ENCODE measurements at places on chromosomes 6 and 20.

DNA sequence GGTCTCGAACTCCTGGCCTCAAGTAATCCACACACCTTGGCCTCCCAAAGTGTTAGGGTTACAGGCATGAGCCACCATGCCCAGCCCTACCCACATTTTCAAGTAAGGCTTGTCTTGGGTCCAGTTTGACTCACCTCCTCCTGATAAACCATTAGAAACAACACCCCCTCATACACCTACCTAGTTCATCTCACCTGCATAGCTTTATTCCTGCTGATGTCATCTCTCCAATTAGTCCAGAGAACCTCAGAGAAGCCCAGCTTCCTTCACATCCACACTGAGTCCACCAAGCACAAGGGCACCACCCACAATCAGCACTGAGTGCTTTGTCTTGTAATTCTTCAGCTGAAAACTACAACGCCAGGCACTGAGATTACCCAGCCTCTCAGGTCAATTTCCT, 35.3 kb downstream of the KIF16B start:
- DNase-seq: no peak

- DNase-seq: no peak
These were observed 23.9 kb downstream of the RALY start for GRCh38 chr20:34017610-34018009.

GRCh38 chr20:34030456-34030855, 36.7 kb downstream of the RALY start:
- no peak for DNase-seq

DNA sequence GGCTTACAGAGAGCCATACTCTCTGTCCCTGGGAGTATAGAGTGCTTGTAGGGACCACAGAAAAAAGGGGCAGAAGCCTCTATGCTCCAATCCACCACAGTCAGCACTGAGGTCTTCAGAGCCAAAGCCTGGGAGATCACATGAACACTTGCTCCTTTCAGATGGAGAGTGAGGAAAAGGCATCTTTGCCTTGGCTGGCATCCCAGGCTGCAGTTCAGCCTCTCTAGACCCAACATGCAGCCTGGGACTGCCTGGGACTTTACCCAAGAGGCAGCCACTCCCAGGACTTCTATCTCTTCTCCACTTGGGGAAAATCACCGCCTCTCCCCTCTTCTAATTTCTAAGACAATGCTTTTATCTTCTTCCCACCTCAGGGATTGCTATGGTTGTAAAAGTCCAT, 46.5 kb upstream of the MYLIP start:
- DNase-seq: no peak

DNA sequence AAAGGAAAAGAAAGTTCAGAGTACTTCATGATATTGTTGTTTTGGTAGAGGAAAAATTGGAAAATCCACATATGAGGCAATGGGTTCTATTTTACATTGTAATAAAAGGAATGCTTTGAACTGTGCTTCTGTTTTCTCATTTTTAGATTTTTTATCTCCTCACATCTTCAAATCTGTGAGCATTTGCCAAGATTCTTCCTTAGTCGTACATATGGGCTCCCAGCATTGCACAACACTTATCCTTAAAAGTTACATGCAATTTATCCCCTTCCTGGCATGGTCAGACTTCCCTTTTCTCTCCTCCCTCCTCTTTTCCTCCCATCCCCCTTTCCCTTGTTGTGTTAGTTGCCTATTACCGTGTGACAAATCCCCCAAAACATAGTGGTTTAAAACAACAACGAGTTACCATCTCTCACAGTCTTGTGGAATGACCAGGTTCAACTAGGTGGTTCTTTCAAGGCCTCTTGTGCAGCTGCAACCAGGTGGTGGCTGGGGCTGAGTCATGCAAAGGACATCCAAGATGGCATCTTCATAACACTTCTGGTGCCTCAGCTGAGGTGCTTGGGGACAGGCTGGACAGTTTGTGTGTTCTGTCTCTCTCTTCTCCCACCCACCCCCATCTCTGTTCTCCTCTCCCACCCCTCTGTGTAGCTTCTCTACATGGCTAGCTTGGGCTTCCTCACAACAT, 68.7 kb downstream of the TXNDC5 start:
- no peak for DNase-seq

DNA sequence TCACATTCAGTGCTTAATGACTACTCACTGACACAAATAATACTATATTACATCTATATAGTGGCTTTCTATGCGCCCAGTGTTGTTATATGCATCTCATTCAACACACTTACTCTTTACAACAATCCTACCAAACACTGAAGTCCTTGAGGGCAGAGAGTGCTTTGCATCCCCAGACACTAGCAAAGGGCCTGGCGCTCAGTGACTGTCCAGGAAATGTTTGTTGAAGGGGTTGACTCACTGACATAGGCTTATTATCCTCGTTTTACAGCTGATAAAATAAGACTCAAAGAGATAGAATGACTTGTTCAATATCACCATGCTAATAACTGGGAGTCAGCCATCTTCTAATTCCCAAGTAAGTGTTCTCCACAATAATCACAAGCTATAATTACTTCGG, 163.3 kb downstream of the ARHGAP18 start:
- no peak for DNase-seq

DNA sequence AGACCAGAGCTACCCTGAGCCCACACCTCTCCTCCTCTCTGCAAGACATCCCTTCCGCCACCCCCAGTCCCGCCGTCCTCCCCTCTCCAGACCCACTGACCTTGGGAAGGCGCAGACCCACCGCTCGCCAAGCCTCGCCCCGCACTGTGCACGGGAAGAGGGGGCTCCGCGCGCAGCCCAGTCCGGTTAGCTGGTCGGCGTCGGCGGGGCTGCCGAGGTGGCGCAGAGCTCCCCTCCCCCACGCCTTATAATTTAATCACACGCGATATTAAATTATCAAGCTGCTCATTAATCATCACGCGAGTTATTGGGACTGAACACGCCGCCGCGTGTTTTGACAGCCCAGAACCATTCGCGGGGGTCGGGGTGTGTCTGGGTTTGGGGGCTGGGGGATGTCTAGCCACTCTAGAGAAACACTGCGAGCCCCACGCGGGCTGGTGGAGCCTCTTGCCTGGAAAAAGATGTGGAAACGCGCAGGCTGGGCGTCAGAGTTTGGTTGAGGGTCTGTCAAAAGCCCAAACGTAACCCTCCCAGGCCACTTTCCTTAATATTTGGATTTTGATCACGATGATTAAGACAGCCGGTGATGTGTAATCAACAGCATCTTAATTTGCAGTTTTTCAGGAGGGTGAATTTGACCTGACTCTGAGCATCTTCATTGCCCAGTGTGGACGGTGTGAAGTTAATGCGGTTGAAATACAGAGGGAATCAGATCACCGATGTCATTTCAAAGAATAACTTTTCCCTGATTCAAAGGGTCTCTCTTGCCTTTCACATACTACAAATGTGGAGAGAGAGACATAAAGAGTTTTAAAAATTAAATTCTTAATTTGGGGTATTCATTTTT, at the start of gene LINC00237:
Gene LINC00237 (minus strand): TSS at position 188 of the 847 bp plus-strand sequence.
- no peak for DNase-seq

GRCh38 chr6:56838965-56839364, 115.9 kb upstream of the BEND6 start:
- DNase-seq: no peak

GRCh38 chr6:52391599-52391998, 28.5 kb upstream of the EFHC1 start:
- no peak for DNase-seq

- DNase-seq: no peak
These were observed 73.4 kb upstream of the FBXO30 start for GRCh38 chr6:145887969-145888368.

GRCh38 chr6:70289299-70289698, 13.6 kb downstream of the COL9A1 start:
- no peak for DNase-seq

DNA sequence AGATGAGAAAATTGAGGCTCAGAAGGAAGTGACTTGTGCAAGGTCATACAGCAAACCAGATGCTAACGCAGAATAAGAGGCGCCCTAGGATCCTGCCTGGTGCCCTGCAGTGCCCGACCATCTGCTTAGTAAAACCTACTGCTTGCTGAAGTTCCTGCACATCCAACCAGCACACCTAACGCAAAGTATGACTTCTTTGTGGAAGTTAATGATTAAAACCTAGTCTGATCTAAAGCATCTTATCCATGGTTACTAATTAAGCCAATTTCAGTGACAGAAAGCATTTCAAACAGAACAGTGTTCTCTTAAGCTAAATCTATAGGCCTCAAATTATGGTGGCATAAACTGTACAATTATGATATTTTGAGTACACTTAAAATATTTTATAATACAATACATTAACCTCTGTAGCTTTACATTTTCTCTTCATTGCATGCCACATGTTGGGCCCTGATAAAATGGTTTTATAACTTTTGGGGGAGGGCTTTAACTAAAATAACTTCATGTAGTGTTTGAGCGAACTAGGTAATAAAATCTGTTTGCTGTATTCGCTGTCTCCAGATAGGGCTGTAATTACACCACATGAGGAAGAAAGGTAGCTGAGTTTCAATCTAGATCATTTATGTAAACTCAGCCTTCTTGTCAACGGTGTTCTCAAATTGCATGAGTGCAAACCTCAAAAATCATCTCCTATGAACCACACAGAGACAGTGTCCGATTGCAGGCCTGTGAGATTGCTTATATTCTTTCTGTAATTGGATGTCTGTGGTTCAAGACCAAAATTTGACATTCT, 37.5 kb upstream of the BEND3 start:
- no peak for DNase-seq

GRCh38 chr6:158621694-158622544, 22.6 kb downstream of the DYNLT1 start:
- DNase-seq: no peak

DNA sequence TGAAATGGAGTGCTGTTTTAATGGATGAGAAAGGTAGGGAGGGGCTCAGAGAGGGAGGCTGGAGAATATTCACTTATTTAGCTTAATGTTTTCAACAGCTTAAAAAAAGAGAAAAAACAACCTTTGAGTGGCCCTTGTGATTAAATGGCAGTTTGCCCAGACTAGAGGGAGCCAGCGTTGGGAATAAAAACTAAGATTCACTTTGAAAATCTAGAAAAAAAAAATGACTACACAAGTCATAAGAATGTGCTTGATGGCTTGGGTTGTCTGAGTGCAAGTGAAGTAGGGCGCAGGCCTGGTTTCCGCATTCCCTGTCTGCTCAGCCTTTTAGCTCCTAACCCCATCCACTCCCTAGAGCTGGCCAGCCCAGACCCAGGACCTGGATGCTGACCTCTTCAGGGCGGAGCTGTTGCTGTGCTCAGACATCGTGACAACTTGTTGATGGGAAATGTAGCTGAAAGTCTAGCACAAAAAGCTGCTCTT, 28.9 kb downstream of the UTRN start:
- no peak for DNase-seq

DNA sequence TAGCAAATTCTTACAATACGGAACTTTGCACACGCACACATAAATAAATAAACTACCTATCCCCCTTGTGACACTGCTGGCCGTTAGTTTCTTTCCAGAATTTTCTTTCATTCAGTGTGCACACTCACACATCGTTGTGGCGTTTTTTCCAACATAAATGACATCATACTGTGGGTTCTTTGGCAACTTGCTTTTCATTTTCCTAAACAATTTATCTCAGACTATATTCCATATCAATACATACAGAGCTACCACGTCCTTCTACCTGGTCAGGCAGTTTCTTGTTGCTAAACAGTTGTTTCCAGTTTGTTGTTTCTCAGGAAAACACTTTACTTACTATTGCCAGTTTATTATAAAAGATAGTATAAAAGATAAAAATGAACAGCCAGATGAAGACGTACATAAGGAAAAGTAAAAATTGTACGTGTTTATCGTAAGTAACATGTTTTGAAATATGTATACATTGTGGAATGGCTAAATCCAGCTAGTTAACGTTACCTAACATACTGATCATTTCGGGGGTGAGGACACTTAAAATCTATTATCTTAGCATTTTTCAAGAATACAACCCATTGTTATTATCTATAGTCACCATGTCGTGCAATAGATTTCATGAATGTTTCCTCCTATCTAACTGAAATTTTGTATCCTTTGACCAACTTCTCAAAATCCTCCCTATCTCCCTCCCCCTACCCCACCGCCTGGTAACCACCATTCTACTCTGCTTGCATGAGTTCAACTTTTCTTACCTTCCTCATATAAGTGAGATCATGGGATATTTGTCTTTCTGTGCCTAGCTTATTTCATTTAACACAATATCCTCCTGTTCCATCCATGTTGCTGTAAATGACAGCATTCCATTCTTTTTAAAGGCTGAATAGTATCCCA, 1.2 kb upstream of the TP53RK start:
- DNase-seq: no peak

DNA sequence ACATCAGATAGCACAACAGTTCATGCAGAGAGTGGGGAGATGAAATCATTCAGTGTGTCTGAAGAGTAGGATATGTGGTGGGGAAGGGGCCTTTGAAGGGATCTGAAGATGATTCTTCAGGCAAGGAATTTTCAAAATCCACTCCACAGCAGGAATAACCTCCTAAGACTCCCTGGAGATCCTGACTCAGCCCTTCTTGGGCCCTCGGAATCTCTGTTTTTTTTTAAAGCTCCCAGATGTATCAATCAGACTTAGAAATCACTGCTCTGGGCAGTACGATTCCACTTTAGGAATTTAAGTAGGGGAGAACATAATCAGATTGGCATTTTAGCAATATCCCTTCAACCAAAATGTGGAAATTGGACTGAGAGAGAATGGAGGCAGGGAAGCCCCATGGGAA, 55.5 kb downstream of the RIOK1 start:
- no peak for DNase-seq

GRCh38 chr6:68777956-68778355, 142.9 kb downstream of the ADGRB3 start:
- no peak for DNase-seq

- no peak for DNase-seq
These were observed 126.9 kb downstream of the MRPL14 start for GRCh38 chr6:44000164-44000842.

GRCh38 chr20:33704197-33704924, 15.7 kb downstream of the PXMP4 start:
- no peak for DNase-seq

- no peak for DNase-seq
These were observed 38.9 kb downstream of the CDH22 start for GRCh38 chr20:46269372-46269771.

GRCh38 chr6:107590378-107590777, 100.5 kb downstream of the SOBP start:
- DNase-seq: no peak

- DNase-seq: no peak
These were observed 33.3 kb upstream of the KIF16B start for GRCh38 chr20:16606468-16607070.

DNA sequence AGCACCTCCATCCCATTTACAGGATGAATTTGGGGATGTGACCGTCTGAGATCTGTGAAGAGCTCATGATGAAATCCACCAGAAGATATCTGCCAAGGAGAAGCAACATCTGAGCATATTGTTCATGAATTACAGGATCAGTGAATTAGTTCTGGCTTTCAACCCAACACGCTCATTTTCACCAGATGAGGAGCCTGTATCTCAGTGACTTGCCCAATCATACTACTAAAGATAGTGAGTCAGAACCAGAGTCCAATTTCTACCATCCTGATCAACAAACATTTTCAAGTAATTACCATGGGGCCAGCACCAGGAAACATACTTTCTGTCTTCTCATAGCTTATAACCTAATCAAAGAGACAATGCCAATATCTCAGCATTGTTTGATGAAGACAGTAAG, 116.6 kb downstream of the ZDHHC14 start:
- DNase-seq: no peak

Data from activated T-cell treated with anti-CD3 and anti-CD28 coated beads for 4 hours (primary cell).